ENCODE measurements at places on chromosomes 3 and 15.

DNA sequence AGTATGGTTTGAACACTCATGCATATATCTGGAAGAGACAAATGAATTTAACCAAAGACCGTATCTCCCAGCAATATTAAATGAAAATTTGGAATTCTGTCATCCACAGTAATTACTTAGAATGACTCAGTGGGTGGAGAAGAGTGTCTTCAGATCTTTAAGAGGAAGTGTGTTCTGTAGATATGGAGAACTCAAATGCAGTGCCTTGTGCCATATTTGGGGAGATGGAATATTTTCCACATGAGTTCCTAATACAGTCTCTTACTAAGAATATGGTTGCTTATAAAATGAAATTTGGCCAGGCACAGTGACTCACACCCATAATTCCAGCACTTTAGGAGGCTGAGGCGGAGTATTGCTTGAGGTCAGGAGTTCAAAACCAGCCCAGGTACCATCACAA lies 40.5 kb downstream of the ANO10 start:
- DNase-seq: no peak

DNA sequence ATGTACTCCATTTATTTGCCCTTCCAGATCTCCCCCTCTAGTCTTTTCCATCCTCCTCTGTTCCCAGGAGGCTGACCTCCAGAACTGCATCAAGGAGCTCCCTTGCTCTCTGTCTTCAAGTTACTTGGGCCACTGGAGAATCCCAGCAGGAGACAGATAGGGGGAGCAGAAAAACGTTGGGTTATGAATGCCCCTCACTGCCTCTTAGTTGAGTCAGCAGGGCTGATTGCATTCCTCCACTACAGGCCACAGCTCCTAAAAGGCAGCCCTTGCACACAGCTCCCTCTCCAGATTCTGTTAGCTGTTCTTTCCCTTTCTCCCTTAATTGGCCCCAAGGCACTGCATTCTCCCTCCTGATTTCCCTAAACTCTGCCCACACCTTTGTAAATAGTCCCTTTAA lies 12.4 kb upstream of the CEP152 start:
- no peak for DNase-seq

GRCh38 chr3:129758785-129759320 lies 134.7 kb downstream of the TMCC1 start:
- DNase-seq: no peak

GRCh38 chr15:59611276-59612260 lies at the start of gene GCNT3:
Gene GCNT3, plus strand, starts transcription at chr15:59611783. Its CDS starts 6,456 bp downstream, at chr15:59618239.
- no peak for DNase-seq

GRCh38 chr3:138072796-138073195 lies 42.6 kb downstream of the DZIP1L start:
- DNase-seq: no peak

GRCh38 chr3:142817897-142818296 lies 71.0 kb downstream of the PCOLCE2 start:
- no peak for DNase-seq

- DNase-seq: no peak
Measured at GRCh38 chr15:100764778-100765466, 114.7 kb upstream of the ALDH1A3 start.

DNA sequence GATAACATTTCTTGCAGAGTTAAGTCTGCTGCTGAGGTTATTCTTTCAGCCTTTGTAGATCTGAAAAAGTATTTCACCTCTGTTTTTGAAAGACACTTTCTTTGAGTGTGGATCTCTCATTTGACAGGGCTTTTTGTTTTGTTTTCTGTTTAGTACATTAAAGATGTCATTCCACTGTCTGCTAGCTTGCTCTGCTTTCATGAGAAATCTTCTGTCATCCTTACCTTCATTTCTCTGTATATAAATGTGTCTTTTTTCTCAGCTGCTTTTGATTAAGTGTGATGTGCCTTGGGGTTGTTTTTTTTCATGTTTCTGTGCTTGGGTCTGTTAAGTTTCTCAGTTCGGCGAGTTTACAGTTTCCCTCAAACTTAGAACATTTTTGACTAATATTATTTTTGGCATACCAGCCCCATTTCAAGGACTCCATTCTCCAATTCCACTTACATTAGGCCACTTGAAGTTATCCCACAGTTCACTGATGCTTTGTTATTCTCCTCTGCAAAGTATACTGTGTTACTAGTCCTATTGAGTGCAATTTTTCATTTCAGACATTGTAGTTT lies 43.9 kb upstream of the CA12 start:
- no peak for DNase-seq

DNA sequence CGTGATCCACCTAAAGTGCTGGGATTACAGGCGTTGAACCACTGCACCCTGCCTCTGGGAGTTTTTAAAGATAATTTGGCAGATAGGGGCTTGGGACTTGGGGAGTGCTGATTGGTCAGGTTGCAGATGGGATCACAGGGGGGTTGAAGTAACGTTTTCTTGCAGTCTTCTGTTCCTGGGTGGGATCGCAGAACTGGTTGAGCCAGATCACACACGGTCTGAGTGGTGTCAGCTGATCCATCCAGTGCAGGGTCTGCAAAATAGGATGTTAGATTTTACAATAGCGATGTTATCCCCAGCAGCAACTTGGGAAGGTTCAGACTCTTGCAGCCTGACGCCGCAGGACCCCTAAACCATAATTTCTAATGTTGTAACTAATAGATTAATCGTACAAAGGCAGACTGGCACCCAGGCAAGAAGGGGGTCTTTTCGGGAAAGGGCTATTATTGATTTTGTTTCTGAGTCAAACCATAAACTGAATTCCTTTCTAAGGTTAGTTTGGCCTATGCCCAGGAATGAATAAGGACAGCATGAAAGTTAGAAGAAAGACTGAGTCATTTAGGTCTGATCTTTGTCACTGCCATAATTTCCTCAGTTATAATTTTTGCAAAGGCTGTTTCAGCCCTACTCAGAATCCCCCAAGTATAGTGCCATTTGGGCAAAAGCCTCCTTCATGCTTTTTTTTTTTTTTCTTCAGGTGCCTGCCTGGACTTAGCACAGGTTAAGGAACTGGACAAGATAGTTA lies 1.5 kb upstream of the CA12 start:
- no peak for DNase-seq

- no peak for DNase-seq
Measured at GRCh38 chr15:34855413-34855812, 60.1 kb upstream of the ACTC1 start.

DNA sequence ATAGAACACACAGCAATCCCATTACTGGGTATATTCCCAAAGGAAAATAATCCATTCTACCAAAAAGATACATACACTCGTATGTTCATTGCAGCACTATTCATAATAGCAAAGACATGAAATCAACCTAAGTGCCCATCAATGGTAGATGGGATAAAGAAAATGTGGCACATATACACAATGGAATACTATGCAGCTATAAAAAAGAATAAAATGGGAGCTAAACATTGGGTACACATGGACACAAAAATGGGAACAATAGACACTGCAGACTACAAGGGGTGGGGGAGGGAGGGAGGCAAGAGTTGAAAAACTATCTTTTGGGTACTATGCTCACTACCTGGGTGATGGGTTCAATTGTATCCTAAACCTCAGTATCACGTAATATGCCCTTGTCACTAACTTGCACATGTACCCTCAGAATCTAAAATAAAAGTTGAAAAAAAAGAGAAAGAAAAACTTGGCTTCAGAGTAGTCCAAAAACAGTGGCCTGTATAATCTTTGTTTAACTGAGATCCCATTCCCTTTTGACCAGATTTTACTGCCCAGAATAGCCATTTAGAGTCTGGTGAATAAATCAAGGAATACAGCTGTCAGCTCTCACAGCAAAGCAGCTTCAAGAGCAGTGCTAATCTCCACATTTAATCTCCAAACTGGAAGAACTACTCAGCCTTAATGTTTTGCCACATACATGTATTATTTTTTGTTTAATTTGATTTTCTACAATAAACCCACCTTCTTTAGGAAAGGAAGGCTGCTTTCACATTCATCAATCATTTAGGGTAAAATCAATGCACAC lies 54.5 kb upstream of the XRN1 start:
- no peak for DNase-seq

- no peak for DNase-seq
Measured at GRCh38 chr3:4906107-4906621, 73.1 kb upstream of the BHLHE40 start.

DNA sequence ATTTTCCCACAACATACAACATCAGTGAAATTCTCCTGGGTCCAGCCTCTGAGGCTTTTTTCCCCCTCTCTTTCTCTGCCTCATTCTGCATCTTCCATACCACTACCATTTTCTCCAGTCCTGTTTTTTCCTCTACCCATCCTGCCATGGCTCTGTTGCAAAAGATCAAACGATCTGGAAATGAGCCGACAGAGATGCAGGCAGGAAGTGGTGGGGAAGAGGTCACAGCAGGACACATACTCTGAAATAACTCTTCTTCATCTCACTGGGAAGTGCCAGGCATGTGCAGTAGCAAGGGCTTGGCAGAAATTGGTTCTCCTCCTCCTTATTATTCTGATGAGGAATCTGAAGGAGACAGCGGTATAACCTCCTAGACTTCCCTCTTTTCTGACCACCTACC lies 114.3 kb downstream of the CORO2B start:
- no peak for DNase-seq

DNA sequence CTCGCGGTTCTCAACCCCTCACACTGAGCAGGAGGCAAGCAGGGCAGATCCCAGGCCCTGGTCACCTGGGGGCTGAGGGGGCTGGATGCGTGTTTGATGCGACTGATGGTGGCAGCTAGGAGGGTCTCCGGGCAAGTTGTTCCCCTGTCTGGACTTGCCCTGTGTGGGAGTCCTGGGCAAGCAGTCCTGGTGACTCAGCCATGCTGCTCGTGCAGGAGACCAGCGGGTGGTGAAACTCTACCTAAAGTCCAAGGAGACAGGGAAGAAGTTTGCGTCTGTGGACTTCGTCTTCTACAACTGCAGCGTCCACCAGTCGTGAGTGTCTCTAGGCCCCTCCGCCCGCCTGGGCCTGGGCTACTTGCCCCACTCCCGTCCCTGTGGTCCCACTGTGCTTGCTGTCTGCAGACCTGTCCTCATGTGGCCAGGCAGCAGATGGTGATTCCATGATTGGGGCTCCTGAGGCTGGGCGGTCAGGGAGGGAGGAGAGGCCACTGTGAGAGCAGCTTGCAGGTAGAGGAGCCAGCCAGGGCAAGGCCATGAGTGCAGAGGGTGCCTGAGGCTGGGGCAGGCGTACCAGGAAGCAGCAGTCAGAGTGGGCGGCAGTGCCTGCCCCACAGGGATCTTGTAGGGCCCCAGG lies 23.1 kb downstream of the PLXNA1 start:
- no peak for DNase-seq

All from stimulated activated CD8-positive, alpha-beta memory T cell treated with anti-CD3 and anti-CD28 coated beads, Interleukin-4, amount 100 ng/mL, for 1 hour (primary cell).